ENCODE measurements at places on chromosomes 1 and 21. TPM values are rescaled to one million over a fixed set of nuclear protein-coding genes. Genes with fewer than 3 reads are reported as not detected.

DENND2D gene
- 14.6 TPM for total RNA-seq

GRCh38 chr1:117719004-117719403 is 113.2 kb downstream of the TENT5C start:
- DNase-seq, result no peak

- DNase-seq, result no peak
Observed at GRCh38 chr1:188517139-188517538, 1688.4 kb downstream of the PLA2G4A start.

- DNase-seq, result no peak
Observed at GRCh38 chr1:17190010-17190995, 14.6 kb upstream of the PADI1 start.
